GM04503 (cell line): ENCODE measurements at places on chromosomes 1 and 21.

- no peak for DNase-seq
Measured at GRCh38 chr21:29625990-29626389, 313.8 kb downstream of the GRIK1 start.

DNA sequence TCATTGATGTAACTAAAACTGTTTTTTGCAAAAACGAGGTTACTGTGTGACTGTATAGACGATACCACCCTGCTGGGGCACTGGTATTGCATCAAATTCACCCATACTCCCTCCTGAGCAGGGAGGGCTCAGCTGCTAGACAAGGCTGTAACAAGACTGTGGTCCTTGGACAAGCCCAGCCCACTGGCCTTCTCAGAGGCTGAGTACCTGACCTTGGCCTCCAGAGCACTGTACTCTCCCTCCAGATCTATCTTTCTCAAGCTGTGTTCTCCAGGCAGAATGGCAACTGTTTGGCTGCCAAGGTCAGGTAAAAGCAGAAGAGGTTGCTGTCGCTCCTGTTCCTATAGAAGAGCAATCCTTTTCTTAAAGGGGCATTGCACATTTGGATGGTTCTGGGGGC, 8.5 kb downstream of the OLFML2B start:
- no peak for DNase-seq

DNA sequence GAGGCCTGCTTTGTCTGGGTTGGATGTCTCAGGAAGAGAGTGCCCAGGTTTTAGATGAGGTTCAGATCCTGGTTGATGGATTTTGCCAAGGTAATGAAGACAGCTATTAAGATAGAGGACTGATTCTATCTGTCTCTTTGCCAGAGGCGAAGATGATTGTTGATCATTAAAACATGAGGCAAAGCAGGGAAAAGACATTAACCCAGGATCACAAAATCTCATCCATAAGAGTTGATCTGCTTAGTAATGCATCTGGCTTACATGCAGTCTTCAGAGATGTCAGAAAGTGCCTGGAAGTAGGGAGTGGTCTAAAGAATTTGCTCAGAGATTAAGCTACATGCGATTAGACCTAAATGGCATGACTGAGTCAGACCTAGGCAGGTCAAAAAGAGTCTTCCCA, 229.6 kb upstream of the PLD5 start:
- no peak for DNase-seq

- no peak for DNase-seq
Measured at GRCh38 chr1:87045761-87046304, 131.4 kb downstream of the HS2ST1 start.

- DNase-seq = no peak
Measured at GRCh38 chr1:232291681-232292080, 338.3 kb downstream of the SIPA1L2 start.

DNA sequence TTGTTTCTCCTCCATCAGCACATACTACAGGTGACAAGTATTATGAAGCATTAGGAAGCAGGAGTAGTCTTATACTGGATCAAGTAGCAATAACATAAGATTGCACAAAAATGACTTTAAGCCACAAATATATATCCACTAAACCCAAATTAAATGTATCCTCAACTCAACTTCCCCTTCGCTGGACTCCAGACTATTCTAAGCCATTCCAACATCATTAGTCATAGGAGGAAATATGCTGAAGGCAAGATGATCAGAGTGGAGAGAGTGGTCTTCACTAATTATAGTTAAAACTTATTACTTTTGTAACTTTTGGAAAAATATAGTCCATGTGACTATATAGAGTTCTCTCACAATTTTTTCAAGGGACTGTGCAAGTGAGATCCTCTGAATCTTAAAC, 390.7 kb upstream of the ZP4 start:
- no peak for DNase-seq

DNA sequence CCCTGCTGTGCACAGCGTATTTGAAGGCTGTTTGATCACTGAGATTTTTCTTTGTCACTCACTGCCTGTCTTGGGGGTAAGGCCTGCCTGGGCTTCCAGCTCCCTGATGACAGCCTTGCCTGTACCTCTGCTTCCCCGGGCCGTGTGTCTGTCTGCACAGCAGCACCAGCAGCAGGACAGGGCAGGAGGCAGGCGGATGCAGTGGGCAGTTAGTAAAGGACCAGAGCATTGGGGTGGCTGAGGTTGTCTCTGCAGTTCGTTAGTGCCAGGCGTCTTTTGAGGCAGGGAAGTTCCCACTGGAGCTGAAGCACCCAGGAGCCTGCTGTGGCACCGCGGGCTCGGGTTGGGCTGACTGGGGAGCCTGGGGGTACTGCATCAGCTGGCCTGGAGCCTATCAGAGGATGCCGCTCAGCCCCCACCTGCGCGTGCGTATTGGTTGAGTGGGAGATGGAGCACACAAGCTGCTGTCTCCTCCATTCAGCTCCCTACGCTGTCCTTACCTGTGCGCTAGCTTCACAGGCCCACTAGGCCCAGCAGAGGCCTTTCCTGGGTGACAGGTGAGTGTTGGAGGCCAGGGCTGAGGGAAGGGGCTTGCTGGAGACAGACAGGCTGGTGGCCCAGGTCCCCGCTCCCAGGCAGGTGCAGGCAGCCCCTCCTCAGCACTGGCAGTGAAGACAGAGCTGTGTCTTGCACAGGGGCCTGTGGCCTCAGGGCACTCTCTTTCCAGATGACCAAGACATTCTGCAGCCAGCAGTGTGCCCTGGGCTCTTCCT, 28.2 kb downstream of the SNAP47 start:
- no peak for DNase-seq

DNA sequence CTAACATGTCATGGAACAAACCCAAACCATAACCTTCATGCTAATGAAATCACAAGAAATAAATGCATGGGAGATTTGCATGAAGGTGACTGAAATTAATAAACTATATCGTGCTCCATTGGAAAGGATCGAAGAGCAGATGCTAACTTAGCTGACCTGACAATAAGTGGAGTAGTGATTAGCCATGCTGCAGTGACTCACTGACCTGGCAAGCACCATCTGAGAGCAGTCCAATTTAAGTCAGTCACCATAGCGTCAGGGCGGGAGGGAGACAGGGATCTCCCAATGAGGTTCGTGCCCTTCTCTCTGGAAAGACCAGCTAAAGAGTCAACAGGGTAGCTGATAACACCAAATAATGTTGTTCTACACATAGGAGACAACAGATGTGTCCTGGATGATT, 21.5 kb downstream of the OLIG2 start:
- DNase-seq = no peak

- no peak for DNase-seq
Measured at GRCh38 chr1:36198641-36199040, 25.6 kb upstream of the THRAP3 start.

GRCh38 chr1:47186267-47187185, 3.3 kb downstream of the PDZK1IP1 start:
- DNase-seq = no peak

GRCh38 chr1:66699213-66699612, 53.0 kb upstream of the DYNLT5 start:
- DNase-seq = no peak

- DNase-seq = no peak
Measured at GRCh38 chr1:164296172-164296571, 262.8 kb upstream of the PBX1 start.

DNA sequence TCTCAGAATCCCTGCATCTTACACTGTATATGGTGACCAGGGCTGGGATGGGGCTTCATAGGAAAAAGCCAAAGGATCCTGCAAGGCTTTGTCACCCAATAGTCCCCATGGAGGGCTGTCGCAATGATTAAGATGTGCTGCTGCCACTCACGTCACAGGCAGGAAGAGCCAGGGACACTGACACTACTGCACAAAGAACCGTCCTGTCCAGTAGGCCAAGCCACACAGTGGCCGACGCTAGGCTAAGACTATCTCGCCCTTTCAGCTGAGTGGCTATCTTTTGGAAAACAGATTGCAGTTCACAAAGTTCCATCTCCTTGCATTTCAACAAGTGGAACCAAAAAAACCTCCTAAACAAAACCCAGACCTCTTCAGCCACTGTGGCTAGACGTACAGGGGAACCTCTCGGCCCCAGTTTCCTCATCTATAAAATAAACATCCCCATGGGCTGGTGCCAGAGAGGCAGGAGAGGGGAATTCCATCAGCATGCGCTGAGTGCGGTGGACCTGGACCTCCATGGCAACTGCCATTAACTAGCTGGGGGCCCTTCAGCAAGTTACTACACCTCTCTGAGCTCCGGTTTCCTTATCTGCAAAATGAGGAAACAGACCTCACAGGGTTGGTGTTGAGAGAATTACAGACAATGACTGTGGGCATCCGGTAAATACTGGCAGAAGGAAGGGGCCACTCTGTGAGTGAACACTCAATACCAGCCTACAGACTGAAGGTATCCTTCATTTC, 8.7 kb downstream of the CAPZB start:
- DNase-seq = no peak

GRCh38 chr1:25109531-25109951, 122.8 kb downstream of the SYF2 start:
- no peak for DNase-seq

DNA sequence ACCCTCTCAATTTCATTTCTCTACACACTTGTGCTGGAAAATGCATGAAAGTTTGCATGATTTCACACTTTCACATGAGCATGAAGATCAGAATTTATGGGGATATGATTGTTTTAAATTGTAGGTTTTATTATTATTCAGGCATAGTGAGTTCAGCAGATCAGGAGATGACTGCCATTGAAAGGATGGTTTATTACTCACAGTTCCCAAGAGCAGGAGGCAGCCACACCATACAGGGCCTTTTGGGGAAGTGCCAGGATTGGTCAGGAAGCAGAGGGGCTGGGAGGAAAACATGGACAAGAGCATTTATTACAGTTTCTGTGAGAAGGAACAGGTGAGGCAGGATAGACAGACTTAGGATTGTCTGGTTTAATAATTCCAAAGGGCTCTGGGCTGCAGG, 114.6 kb upstream of the KCNJ15 start:
- no peak for DNase-seq

GRCh38 chr21:29637134-29637533, 302.7 kb downstream of the GRIK1 start:
- no peak for DNase-seq

DNA sequence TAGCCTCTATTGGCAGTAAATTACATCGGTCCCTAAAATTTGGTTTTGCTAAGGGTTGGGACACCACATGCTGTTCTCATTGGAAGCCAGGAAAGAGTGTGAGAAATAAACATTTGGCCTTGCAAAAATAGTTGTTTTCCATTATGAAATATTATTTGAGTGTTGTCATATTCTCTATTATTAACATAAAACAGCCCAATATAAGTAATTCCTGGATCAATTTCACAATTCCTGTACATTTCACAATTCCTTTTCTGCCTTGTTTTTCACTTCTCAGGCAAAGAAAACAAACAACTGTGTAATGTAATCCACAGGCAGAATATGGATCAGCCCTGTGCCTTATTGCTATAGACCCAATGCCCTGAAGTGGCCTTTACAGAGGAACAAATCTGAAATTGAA, 40.5 kb downstream of the C1orf87 start:
- no peak for DNase-seq

DNA sequence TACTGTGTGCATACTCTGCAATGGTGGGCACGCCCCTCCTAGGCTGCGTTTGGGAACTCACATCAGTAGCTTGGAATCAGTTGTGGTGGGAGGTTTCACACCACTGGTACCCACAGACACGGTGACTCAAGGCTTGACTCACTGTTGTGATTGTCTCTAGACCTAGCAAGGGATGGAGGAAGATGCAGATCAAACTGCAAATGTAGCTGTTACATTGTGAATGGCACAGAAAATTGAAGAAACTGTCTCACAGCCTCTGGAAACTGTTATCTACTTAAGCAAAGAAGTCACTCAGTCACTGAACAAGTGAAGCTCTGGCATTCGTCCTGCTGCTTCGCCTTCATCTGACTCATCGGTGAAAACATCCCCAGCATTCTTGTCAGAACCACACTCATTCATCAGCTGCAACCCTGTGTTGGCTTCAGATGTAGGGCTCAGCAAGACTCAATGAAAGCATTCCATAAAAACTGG, 59.5 kb downstream of the POFUT2 start:
- DNase-seq = peak; percentile 98
